ENCODE measurements at places on chromosomes 6 and 20.

DNA sequence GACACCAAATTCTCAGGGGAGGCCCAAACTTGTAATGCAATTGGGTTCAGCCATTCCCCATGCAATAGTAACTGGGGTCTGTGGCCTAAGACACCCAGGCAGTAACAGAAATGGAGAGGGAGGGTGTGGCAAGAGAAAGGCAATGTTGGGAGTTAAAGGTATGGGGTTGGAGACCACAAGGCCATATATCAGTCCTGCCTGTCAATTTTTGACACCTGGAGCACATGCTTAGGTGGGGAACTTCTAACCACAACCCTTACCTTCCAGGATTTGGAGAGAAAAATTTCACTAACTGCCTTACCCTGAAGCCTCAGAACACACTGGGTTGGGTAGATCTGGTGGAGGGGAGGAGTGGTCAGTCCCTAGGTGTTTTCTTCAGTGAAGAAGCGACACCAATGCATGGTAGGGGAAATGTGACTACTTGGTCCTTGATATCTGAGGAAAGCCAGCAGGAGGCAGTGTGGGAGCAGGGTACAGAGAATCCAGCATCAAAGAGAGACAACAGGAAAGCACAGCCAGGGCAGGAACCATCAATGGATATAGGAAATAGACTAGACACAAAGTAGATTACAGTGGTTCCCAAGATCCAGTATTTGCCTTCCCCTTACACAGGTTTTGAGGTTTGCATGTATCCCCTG is 6.8 kb upstream of the USP49 start:
- peak; percentile 22 for DNase-seq

DNA sequence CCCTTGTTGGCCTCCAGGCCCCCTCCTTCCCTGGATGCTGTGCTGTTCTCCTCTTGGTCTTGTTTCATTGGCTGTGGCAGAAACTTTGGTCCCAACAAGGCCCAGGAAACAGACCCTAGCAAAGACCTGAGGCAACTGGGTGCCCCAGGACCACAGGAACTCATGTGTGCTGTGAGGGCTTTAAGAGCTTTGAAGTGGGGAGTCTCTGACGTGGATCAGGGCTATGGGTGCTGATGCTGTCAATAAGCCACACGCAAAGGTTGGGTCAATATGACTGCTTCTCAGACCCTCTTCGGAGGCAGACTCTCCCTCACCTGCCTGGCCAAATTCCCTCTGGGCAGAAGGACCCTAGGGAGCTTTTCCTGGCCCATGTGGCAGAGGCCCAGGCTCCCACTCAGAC is 91.5 kb upstream of the MLN start:
- no peak for DNase-seq

GRCh38 chr6:113102761-113103160 is 754.4 kb upstream of the MARCKS start:
- DNase-seq, result no peak

GRCh38 chr20:41574802-41575389 is 43.3 kb downstream of the CHD6 start:
- DNase-seq, result no peak

DNA sequence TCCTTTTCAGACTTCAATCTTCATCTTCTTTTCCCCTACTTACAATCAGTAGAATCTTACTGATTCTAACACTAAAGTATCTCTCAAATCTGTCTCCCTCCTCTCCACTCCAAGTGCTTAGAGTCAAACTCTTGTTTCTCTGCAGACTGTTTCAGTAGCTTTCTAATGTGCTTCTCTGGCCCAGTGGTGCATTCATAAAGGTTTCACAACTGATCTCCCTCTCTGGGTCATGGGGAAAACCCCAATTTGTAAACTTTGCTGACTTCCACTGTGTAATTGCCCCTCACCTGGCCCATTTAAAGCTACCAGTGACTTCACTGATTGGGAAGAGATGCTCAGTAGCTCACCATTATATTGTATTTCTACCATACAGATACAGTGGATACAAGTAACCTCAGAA is 183.6 kb downstream of the FAXC start:
- no peak for DNase-seq

DNA sequence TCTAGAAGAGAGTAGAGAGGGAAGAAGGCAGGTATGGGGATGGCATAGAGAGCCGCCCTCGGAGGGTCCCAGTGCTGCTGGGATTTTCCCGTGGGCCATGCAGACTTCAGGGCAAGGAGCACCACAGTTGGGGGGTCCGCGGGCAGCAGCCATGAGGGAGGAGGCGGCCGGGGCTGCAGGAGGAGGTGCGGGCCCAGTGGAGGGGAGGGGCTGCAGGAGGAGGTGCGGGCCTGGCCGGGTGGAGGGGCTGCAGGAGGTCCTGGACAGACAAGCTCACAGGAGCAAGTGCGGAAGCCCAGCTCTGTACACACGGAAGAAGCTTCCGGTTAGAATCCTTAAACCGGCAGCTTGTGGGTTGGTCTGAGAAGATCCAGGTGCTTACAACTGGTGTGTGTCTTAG is 34.6 kb upstream of the CHRNA4 start:
- no peak for DNase-seq

DNA sequence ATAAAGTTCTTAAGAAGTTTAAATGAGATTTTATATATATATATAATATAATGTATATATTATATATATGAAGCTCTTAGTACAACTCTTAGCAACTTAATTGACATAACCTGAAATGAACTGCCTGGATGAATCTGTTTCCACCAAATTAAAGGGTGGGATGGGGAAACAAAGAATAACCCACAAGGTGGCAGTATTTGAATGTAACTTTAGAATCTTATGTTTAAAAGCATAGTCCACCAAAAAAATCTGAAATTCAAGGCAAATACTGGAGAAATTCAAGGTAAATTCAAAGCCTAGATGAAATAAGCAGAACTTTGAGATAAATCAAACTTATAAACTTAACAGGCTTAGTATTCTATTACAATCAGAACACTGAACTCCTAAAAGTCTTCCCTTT is 4.4 kb upstream of the IBTK start:
- DNase-seq, result no peak

- no peak for DNase-seq
Observed at GRCh38 chr6:52976149-52976548, 18.9 kb downstream of the GSTA4 start.
